Peyer's patch (tissue), 4 donors: ENCODE measurements at places on chromosomes 7 and 10. TPM values are rescaled to one million over a fixed set of nuclear protein-coding genes. Genes with fewer than 3 reads are reported as not detected.
A peak's percentile ranks its signal among the peaks of the same experiment; 100 is the strongest.

GRCh38 chr7:71604818-71605414 is 473.0 kb downstream of the GALNT17 start:
- no peak for DNase-seq

DNA sequence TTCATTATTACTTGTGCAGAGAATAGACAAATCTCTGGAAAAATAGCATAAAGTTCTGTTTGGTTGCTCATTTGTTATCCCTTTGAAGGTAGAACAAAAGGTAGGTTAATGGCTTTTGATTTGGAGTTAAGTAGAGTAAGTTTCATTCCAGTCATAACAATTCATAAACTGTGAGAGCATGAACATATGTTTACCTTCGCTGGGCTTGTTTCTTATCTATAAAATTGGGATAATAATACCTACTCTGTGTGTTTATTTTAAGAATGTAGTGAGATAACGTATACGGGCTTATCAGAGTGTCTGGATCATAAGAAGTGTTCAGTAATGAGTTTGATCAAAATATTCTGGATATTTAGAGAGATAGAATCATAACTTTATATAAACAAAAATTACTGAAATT is 155.4 kb downstream of the SEMA3D start:
- no peak for DNase-seq

GRCh38 chr10:29914986-29915785 is 144.2 kb downstream of the JCAD start:
- DNase-seq, result no peak

DNA sequence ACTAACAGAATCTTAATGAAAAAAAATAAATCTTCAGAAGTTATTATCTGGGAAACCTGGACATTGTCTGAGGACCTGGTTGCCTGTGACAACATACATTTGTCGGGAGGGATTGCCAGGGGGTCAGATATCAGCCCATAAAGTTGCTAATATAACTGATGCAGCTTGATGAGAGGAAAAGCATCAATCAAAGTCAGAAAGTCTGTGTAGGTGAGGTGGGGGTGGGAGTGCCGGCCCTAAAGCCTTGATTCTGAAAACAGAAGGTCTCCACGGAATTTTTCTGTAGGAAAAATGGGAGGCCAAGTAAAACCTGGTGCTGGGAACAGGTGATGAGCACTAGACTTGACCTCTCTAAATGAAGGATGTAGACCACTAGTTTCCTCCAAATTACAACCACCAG is 281.8 kb downstream of the FGFR2 start:
- DNase-seq, result no peak

DNA sequence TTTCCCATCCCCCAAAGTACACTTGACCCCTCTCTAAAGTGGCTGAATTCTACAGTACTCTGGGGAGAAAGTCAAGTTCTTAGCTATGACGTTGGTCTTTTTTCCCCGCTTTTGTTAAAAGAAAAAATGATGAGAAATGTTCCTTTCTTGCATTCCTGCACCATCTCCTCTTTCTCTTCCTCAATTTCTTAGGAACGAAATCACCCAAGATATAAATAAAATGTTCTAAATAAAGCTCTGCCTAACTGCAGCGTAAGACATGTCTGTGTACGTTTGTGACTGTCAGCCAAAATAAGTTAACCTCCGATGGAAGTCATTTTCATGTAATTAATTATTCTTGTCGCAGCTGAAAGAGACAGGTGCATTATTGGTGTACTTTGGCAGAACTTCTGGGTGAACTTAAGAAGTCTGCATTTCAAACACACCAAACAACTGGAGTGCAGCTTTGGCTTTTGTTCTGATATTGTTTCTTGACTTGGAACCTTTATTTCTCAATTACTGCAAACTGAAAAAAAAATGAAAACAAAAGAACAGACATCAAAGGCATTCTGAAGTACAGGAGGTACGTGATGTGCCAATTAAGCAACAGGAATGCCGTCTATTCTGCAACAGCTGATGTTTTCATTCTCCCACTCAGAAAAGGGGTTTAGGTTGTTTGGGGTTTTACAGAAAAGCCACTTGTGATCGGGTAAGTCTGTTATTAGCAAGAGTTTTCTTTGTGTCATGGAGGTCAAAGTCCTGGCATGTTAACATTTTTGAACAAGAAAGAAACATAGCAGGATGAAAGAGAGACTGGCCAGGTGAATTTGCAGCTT is 82.4 kb upstream of the SDK1 start:
- no peak for DNase-seq

DNA sequence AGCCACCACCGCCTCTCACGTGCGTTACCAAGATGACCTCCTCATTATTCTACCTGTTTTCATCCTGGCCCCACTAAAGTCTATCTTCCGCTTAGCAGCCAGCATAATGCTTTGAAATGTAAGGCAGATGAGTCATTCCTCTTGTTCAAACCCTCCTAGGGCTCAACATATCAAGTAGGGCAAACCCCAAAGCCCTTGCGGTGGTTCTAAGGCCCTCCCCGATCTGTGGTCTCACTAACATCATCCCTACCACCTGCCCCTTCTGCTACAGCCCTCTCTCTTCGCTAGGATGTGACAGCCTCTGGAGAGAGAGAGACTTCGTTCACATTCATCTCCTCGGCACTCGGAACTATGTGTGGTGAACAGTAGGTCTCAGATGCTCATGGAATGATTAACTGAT is 94.8 kb downstream of the SVIL start:
- DNase-seq, result no peak

DNA sequence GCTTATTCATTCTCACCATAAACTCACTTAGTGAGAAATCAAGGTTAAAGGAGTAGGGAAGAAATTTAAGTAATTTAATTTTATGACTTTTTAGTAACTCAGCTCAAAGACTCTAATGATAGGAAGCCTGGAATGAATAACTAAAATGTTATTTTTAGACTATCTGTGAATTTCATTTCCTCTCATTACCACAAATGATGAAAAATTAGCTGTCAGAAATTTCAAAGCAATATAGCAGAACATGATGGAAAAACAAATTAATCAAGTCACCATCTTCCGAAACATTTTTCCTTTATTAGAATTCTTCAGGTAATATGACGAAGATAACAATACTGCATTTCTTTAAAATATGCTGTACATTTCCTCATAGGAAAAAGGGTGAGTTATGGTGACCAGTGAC is 2.7 kb upstream of the ITGB8 start:
- DNase-seq, result no peak

DNA sequence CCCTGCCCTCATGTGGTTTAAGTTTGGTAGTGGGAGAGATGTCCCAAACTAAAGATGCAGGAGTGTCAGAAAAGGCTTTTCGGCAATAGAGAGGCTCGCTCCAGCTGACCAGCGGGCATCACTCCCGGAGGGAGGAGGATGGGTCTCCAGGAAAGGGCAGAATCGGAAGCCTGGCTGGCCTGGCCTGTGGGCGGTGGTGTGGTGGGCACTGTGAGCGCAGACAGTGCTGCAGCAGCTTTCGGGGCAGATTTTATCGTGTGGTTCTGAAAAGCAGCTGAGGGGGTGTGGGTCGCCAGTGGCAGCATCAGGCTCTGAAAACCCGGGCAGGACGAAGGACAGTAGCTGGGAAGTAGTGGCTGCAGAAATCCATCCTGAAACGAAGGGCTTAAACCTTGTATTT is 12.8 kb downstream of the BNIP3 start:
- no peak for DNase-seq

DNA sequence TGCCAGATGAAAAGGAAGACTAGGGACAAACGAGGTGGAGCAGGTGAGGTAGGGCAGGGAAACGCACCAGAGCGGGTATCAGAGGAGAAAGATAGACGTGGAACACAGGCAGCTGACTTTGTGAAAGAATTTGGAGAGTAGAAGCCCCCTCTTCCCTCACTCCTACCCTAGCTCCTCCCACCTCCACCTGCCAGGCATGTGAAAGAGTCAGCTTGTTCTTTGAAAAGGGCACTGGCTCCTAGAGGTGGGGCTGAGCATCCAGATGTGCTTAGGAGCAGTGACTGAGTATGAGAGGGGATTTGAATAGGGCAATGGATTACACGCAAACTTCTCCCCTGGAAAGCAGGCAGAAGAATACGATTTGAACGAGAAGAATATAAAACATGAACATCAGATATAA is 174.2 kb upstream of the INHBA start:
- no peak for DNase-seq

DNA sequence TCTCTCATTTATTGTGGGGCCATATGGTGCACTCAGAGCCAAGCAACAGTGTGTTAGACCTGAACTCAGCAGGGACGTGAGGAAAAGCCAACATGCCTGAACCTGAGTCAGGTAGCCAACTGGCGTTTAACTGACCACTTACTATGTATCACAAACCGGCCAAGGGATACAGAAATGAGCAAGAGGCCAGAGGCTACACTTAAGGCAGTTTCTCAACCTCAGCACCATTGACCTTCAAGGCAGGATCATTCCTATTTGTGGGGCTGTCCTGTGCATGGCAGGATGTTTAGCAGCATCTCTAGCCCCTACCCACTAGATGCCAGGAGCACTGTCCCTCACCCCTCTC is 103.5 kb upstream of the NANOS1 start:
- DNase-seq, result no peak

DNA sequence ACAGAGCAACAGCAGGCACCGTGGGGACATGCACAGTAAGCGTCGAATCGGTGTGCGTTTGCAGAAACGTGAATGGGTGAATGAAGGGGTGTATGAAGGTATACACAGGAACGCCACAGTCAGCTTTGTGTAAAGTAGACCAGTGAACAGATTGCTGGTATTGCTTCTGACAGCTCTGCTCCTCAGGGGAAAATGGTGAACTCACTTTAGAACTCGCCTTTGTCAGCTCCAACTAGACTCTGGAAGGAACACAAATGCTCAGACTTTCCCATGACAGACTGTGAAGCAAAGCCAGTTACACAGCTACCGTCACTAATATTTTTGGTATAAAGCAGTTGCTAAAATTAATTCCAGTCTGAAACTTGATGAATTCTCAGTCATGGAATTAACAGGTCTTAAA is 78.9 kb downstream of the CUX1 start:
- DNase-seq, result no peak

GRCh38 chr7:143287339-143287934 is 714 bp upstream of the CASP2 start:
- DNase-seq, result no peak

- peak; percentile 17 for DNase-seq
Measured at GRCh38 chr10:75049316-75050148, 61.9 kb upstream of the SAMD8 start.

The GALNT17 gene
- total RNA-seq, result 17.3 TPM

The SGCE gene
- 3.7 TPM for total RNA-seq

The FAM25C gene
- total RNA-seq, result not detected

The FAM25G gene
- not detected for total RNA-seq

The AKR1C4 gene
- not detected for total RNA-seq
